Astrocyte of the spinal cord (primary cell): ENCODE measurements at places on chromosomes 7 and 10.
A peak's percentile ranks its signal among the peaks of the same experiment; 100 is the strongest.

- DNase-seq: no peak
Measured at GRCh38 chr7:23968791-23969190, 258.8 kb downstream of the STK31 start.

GRCh38 chr7:2887816-2888215, 43.7 kb upstream of the GNA12 start:
- DNase-seq: no peak

DNA sequence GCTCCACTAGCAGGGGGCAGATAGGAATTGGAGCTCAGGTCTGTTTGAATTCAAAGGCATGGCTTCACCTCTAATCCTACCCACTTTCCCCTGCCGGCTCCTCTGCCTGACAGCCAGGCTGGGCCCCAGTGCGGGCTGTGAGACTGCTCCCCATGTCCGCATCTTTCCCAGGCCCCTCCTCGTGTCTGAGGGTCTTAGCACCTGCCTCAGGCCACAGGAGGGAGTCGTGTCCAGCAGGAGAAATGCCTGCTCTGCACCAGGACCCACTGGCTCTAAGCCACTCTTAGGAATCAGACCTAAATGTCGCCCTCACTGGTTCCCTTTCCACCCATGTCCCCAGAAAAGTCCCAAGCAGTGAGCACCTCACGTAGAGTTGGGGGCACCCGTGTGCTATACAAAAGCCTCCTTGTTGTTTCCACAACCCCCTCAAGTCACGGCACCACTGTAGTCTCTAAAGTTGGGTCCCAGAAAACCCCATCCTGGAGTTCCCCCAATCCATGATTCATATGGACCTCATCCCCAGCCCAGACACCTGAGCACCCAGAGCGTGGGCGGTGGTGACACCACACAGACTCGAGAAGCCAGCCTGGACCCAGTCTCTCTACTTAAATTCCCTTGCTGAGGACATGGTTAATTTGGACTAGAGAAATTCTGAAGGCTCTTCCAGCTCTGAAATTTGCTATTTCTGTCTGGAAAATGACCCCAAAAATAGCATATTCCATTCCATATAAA, 466.4 kb upstream of the ZMIZ1 start:
- no peak for DNase-seq

GRCh38 chr10:79438021-79438698, 7.3 kb downstream of the ZCCHC24 start:
- DNase-seq: no peak

GRCh38 chr7:45682358-45682735, 108.2 kb downstream of the ADCY1 start:
- no peak for DNase-seq

DNA sequence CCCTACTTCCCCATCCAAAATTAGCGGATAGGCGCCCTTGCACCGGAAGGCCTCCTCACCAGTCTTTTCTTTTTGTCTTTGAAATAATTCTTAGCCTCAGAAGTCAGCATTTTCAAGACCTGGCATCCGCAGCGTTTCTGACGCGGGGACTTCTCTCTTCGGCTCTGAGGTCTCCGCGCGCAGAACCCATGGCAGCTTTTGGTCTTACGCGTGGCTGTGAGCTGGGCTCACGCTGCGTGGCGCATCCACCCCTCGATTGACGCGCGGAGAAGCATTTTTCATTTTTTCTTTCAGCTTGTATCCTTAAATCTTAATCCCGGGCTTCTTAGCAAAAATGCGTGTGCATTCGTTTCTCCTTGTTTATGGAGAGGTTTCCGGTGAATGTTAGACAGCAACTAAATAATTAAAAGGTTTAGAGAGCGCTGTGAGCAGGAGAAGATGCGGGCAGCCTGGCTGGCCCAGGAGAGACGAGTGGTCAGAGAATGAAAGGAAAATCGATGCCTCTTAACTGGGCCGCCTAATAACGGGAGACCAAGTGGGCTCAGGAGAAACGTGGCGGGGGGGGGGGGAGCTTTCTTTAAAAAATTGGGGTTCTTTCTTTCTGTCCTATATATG, 2.0 kb upstream of the GATA3 start:
- peak; percentile 45 for DNase-seq

- DNase-seq: no peak
Measured at GRCh38 chr7:159141167-159141566, 3.5 kb downstream of the VIPR2 start.

DNA sequence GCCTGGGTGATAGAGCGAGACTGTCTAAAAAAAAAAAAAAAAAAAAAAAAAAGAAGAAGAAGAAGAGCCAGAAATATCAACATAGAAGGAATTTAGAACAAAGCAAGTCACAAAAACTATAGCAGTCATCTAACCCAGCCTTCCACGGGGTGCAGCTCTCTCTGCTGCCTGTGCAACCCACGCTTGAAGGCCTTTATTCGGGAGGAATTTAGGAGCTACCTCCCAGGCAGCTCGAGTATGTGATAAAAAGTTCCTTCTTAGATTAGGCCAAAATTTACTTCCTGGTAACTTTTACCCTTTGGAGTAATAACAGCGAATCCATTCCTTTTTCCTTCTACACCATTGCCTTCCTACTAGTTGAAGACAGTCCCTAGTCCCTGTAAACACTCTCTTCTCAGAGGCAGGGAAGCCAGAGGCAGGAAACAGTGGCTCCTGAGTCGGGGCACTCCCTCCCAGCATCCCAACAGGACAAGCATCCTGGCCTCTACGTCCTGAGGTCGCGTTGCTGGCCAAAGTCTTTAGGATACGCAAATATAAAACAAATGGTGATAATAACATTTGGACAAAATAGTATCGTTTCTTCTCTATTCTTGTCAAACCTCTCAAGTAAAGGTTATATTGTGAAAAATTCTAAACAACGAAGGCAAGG, 109.3 kb upstream of the KMT2C start:
- no peak for DNase-seq

DNA sequence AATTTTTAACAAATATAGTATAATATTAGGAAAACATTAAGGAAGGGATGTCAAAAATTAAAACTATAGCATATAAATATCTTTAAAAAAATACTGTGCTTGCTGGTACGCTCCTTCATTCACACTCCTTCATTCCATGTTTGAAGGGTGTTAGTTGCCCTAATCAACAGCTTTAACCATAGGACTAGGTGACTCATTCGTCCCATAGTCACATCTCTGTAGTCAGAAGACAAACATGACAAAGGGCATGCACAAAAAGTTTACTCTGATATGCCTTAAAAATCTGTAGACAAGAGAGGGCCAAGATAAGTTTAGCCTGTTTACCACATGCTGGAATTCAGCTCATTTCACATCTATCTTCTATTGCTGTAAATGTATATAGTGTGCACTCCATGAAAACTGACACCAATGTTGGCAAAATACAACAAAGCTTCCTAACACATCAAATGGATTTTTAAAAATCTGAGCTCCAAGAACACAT, 646 bp downstream of the FAM13C start:
- no peak for DNase-seq

- no peak for DNase-seq
Measured at GRCh38 chr7:120731271-120731670, 126.7 kb downstream of the TSPAN12 start.

DNA sequence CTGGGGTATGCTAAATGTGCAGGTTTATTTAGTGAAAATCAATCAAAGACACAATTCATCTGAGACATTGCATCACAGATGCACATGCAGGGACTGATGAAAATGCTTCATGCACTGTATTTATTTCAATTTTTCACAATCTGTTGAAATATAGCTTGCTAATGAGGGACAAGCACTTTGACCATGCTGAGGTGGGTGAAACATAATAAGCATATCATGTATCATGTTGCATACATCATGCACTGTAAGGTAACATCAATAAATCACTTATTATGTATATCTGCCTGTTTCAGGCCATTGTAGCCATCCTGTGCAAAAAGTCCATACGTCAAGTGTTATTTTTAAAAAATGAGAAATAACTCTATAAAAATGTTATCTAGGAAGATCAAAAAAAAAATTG, 426.9 kb upstream of the PCDH15 start:
- no peak for DNase-seq

GRCh38 chr10:3783316-3783681, 1.7 kb downstream of the KLF6 start:
- no peak for DNase-seq

- DNase-seq: no peak
Measured at GRCh38 chr10:120076996-120077706, 184.6 kb downstream of the SEC23IP start.

DNA sequence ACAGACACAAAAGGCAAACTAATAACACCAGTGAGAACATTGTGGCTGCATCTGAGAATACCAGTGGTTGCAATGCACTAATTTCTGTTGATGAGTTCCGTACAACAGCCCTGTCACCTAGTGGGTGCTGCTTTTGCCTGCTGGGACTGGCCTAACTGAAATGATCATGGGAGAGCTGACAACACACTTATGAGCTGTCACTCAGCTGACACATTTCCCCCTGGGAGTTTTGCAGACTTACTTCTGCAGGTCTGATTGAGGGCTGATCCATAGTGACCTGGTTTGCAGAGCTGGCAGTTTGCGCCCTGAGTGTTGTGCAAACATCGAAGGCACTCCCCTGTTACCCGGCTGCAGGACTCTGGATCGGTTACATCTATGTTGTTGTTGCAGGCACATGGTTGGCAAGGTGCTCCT, 60.6 kb upstream of the LAMB1 start:
- DNase-seq: no peak

DNA sequence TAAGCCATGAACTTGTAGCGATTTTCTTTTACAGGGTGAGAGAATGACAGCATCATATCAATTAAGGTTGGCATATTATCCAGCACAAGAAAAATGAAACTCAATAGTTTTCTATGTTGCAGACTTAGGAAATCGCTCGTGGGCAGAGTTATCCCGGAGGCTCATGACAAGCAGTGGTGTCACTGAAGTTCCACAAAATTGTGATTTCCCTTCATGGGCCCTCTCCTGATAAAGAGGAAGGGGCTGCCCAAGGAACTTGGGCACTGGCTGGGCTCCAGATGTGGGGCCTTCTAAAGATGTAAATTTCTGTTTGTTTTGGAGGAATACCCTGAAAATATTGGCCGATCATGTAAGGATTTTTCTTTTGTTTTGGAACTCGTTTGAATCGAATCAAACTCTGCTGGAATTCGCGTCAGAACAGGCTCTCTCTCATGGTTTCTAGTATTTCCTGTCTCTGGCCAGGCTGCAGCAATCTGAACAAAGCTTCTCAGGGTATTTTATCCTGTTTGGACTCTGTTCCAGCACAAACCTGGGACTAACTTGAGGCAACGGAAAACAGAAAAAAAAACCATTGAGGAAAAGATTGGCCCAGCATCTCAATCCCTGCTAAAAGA, 340.6 kb upstream of the NRP1 start:
- DNase-seq: peak; percentile 14

GRCh38 chr10:28858646-28859045, 181.3 kb downstream of the BAMBI start:
- DNase-seq: no peak

GRCh38 chr10:34996843-34997242, 93.3 kb downstream of the CUL2 start:
- DNase-seq: peak; percentile 37

GRCh38 chr7:65477326-65477725, 103.7 kb downstream of the ZNF92 start:
- DNase-seq: no peak

GRCh38 chr7:108460964-108461363, 4.7 kb upstream of the NRCAM start:
- no peak for DNase-seq

DNA sequence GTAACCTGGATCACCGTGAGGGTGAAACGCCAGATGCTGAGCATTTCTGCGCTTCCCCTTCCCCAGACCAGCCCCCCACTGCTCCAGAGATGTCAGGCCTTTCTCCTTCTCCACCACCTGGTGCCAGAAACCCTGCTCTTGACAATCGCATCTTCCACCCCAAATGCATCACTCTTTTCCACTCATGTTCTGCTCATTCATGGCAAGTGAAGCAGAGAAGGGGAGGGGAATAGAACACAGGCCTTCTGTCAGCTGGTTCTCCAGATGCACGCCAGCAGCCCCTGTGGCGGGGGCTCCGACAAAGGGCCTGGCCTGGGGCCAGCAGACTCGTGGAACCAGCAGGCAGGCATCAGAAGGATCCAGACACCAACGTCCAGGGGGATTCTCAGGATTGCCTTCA, 68.5 kb upstream of the SVIL start:
- DNase-seq: no peak

- DNase-seq: no peak
Measured at GRCh38 chr7:73966941-73967831, 60.8 kb upstream of the ELN start.

GRCh38 chr7:2354939-2355704, 495 bp downstream of the EIF3B start:
- DNase-seq: no peak

DNA sequence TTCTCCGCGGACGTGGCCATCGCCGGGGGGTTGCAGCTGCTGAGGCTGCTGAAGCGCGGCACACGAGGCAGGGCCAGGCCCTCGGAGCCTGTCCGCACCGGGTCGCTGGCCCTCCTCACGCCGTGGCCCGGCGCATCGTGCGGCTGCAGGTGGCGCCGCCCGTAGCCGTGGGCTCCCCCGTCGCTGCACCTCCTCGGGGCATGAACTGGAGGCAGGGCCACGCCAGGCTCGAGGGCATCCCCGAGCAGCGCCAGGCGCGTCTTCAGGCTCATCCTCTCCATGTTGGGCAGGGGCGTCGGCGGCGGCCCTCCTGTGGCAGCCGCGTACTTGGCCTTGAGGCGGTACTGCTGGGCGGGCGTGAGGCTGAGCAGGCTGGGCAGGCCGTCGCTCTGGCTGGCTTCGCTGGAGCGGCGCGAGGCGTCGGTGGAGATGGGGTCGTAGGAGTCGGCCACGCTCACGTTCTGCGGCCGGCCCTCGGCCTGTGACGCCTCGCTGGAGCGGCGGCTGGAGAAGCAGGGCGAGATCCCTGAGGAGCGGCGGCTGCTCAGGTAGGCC, 263.1 kb upstream of the INHBA start:
- no peak for DNase-seq

GRCh38 chr10:22251751-22252223, 34.0 kb upstream of the EBLN1 start:
- peak; percentile 66 for DNase-seq

GRCh38 chr7:77326131-77326530, 90.0 kb downstream of the GSAP start:
- peak; percentile 53 for DNase-seq

- DNase-seq: no peak
Measured at GRCh38 chr7:155277385-155277994, 20.2 kb upstream of the INSIG1 start.

GRCh38 chr10:30583778-30584415, 45.7 kb downstream of the LYZL2 start:
- DNase-seq: peak; percentile 84

DNA sequence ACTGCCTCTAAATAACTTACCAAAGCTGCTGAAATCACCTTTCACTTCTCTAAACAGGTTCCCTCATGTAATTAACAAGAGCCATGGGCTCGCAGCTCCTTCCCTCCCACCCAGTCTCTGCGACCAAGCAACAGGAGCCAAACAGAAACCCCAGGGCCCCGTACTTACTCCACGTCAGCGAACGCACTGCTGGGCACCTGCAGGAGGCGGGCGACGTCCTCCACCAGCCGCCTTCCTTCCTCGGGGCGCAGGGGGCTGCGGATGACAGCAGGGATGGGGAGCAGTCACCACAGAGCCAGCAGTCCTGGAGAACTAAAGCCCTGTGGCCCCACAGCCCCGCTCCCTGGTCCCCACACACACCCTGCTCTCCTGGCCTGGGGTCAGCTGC, 477.0 kb downstream of the PTPRN2 start:
- no peak for DNase-seq
